ENCODE measurements at places on chromosomes 1 and 21. TPM values are rescaled to one million over a fixed set of nuclear protein-coding genes. Genes with fewer than 3 reads are reported as not detected.

The NCAM2 gene
- 4.0 TPM for polyA plus RNA-seq

The FCRL5 gene
- polyA plus RNA-seq: not detected

The RAB13 gene
- 103 TPM for polyA plus RNA-seq

The PCAT6 gene
- polyA plus RNA-seq: 2.1 TPM

The TSPEAR gene
- polyA plus RNA-seq: 0.10 TPM
